NCI-H1105 (cell line): ENCODE measurements at places on chromosomes 6 and 20.

GRCh38 chr20:16692009-16692408, 37.8 kb upstream of the SNRPB2 start:
- no peak for DNase-seq

- DNase-seq = no peak
These were observed 205.1 kb downstream of the DLL1 start for GRCh38 chr6:170085475-170086401.

DNA sequence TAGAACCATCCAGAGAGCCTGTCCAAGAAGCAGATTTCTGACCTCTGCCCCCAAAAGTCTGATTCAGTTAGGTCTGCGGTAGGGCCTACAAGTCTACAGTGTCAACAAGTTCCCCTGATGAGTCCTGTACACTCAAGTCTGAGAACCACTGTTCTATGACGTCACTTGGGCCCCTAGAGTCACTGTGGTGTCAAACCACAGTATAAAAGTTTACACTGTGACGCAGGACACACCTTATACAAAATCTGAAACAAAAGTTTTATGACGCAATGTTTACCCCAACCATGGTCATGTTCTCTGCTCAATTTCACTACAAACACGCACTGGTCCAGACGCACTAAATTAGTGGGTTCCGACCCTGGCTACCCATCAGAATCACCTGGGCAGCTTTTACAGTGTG, 17.9 kb downstream of the SLA2 start:
- no peak for DNase-seq

- no peak for DNase-seq
These were observed 93.3 kb downstream of the SMOC2 start for GRCh38 chr6:168534265-168534664.

GRCh38 chr6:110826236-110827129, 11.2 kb upstream of the CDK19 start:
- DNase-seq = no peak
